Stimulated activated CD8-positive, alpha-beta memory T cell treated with anti-CD3 and anti-CD28 coated beads, Interleukin-4, amount 100 ng/mL, for 1 hour (primary cell): ENCODE measurements at places on chromosomes 6 and 20.

GRCh38 chr6:514396-514978, 122.9 kb downstream of the IRF4 start:
- no peak for DNase-seq

- no peak for DNase-seq
Observed at GRCh38 chr20:47320990-47321805, 35.3 kb downstream of the ZMYND8 start.

DNA sequence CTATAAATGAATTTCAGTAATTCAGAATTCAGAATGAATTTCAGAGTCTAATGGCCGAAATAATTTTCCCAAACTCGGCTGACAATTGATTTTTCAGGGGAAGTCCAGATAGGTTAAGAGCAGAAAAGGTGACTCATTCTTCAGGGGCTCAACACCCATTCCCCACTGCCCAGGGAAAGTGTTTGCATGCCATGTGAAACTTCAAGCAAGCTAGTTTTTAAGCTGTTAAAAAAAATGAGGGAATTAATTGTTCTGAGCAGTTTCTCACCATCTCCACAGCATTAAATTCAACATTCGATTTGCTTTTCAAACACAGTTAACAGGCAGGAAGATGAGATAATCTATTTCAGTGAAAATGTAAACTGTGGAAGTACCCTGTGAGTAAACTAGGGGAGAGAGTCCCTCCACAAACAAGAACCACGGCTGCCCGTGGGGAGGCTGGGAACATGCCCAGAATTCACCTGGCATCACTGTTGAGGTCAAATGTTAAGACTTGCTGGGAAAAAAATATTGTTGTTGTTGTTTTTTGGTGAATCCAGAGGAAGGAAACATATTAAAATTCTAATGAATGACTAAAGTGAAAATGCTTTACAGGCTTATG, 650.8 kb upstream of the AGPAT4 start:
- no peak for DNase-seq

DNA sequence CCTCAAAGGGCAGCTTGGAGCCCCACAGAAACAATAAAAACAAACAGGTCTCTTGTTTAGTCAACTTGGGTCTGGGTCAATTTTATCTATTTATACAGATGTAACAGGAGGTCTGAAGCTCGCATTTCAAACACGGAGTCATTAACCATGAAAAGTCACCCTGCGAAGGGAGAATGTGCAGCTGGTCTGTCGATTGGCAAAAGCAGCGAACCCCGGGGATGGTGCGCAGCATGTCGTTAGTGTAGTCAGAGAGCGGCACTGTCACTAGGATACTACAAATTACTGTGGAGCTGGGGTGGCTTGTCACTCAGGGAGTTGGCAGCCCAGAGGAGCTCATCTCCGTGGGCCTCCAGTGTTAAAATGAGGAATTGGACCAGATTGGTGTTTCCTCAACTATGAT, 190.4 kb upstream of the ARG1 start:
- no peak for DNase-seq

DNA sequence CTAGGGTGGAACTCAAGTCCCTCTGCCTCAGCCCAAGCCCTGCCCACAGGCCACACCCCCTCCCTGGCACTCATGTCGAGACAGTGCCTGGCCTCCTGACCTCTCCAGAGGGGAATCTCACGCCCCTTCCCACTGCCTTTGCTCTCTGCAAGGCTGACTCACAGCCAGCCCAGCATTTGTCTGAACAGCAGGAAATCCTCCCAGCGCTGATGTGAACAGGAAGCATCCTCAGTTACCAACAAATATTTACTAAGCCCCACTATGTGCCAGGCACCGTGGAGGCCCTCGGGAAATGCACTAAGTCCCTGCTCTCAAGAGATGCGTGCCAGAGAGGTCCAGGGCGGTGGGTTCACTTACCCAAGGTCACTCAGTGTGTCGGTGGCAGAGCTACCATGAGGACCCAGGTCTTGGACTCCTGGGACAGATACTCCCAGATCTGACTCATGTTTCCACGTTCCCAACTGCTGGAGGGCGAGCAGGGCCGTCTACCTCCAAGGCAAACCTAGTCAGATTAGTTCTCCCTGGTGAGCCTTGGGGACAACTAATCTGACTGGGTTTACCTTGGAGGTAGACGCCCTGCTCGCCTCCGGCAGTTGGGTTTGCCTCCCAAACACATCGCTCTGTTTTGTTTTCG, 7.8 kb downstream of the ADA start:
- no peak for DNase-seq

- no peak for DNase-seq
Observed at GRCh38 chr6:37653229-37653628, 44.5 kb downstream of the MDGA1 start.

- no peak for DNase-seq
Observed at GRCh38 chr6:169046483-169047192, 207.0 kb downstream of the THBS2 start.

DNA sequence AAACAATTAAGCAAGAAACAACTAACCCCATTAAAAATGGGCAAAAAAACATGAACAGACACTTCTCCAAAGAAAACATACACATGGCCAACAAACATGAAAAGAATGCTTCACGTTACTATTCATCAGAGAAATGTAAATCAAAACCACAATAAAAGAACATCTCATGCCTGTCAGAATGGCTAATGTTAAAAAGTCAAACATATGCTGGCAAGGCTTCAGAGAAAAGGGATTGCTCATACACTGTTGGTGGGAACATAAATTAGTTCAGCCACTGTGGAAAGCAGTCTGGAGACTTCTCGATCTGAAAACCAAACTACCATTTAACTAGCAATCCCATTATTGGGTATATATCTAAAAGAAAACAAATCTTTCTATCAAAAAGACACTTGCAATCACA, 217.5 kb downstream of the TINAG start:
- DNase-seq = no peak

GRCh38 chr6:3838992-3839867, 9.9 kb upstream of the FAM50B start:
- no peak for DNase-seq

- DNase-seq = no peak
Observed at GRCh38 chr6:131225127-131225526, 89.9 kb downstream of the AKAP7 start.

DNA sequence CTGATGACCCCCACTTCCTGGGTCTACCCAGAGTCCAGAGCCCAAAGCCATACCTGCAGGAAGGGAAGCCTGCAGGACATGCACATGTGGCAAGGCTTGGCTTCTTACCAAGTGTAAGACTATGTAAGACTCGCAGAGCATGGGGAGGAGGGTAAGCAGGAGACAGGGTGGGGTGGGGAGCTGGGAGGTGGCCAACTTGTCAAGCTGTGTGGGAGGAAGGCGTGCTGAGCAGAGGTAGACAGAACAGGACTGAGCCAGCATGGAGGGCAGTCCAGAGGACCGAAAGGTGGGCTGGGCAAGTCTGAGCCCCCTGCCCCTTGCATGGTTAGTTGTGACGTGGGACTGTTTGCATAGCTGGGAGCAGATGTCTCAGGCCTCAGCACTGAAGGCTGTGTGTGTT, 53.4 kb upstream of the RNF24 start:
- DNase-seq = no peak

- DNase-seq = no peak
Observed at GRCh38 chr6:11315743-11316437, 83.4 kb upstream of the NEDD9 start.
